NCI-H510A treated with DMSO at 0.1 percent for 48 hours (cell line): ENCODE measurements at places on chromosomes 1 and 21.
A peak's percentile ranks its signal among the peaks of the same experiment; 100 is the strongest.

- no peak for DNase-seq
Observed at GRCh38 chr1:24739241-24739640, 6.0 kb upstream of the CLIC4 start.

DNA sequence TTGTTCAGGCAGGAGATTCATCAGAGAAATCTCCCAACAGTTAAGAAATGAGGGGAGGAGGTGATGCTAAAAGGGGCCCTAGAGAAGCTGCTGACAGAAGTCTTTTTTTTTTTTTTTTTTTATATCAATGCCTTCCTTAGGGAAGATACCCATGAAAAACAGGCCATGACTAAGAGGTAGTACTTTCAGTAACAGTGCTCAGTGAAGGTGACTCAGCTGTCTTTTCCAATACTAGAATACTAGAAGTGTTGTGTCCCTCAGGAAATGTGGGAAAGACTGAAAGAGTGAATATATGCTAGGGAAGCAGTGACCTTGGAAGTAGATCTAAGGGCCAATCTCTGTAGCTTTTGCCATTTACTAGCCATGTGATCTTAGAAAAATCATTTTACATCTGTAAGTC lies 52.4 kb upstream of the SLFNL1 start:
- DNase-seq = no peak

DNA sequence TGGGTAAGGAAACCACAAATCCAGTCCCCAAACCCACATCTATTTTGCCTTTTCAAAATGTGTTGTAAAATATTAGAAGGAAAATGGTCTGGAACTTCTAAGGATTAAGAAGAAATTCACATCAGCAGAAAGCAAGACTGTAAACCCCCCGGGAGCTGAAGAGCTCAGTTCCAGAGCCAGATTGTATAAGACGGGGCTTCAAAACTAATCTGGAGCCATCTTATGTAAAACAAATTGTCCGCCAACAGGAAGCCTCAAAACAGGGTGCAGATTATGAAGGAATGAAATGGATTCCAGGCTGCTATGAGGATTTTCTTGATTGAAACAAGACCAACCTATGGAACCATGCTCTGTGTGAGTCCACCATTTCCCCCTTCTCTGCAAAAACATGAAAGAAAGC lies 25.1 kb upstream of the HUNK start:
- no peak for DNase-seq

GRCh38 chr1:26471498-26472319 lies 531 bp upstream of the HMGN2 start:
- peak; percentile 92 for DNase-seq

DNA sequence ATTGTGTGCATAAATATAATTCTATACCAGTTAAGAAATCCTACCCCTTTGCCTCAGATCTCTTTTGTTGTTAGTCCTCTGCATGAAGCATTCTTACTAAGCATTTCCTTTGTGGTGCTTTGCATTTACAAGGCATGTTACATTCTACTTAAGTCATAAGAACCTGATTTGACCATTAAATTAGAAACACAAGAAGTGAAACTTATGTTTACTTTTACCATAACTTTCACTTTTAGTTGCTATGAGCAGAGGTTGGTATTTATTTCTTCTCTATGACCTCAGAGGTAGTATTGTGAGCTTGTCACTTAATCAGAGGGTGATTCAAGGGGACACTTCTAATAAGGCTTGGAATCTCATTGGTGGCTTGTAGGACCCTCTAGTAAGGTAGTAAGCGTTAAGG lies 9.0 kb downstream of the FAM20B start:
- DNase-seq = no peak

- DNase-seq = no peak
Observed at GRCh38 chr1:220241072-220241663, 31.1 kb downstream of the RAB3GAP2 start.

DNA sequence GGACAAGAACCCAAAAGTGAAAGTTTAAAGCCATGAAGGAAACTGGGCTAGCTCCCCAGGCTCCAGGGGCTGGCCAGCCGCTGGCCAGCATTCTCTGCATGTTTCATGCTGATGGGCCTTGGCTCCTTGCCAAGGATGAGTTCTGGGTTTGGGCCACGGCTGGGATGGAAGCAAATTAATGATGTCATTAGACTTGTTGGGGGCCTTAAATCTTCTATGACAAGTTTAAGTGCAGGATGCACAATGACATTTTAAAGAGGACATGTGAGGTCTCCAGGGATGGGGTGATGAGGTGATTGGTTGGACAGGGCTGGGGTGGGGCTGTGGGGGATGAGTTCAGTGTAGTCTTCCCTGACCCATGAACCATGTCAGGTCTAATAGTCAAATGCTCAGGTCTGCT lies 199.6 kb downstream of the TRABD2B start:
- DNase-seq = peak; percentile 52

DNA sequence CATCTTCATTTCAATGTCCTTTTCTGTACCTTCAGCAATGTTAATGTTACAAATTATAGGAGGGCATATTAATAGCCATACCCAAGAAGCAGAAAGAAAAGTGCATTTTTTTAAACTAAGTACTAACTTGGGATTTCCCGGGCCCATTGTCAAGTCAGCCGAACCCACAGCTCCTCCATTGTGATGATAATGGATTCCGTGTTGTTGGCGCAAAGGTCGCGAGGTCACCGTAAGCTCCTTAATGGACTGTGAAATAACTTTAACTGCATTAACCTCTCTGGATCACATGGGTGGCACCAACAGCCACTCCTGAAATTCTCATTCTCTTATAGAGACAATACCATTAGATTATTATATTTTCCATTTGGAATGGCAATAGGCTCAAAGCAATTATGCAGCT lies 250.6 kb upstream of the RRP15 start:
- DNase-seq = no peak

GRCh38 chr1:45753248-45754037 lies 3.0 kb upstream of the IPP start:
- DNase-seq = no peak

DNA sequence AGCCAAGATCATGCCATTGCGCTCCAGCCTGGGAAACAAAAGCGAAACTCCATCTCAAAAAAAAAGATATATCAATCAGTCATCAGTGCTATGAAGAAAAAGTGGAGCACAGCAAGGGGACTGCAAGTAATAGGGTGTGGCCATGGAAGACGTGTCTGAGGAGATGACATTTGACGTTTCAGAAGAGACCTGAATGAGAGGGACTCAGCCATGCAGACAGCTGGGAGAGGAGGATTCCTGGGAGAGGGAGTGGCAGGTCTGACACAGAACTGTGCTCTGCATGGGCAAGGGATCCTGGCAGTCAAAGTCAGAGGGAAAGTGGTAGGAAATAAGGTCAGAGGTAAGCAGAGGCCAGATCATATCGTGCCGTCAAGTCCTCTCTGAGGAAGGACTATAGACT lies 3.3 kb downstream of the LAX1 start:
- no peak for DNase-seq

GRCh38 chr1:218705911-218706893 lies 361.1 kb downstream of the TGFB2 start:
- no peak for DNase-seq

GRCh38 chr1:112395256-112395820 lies 676 bp upstream of the CTTNBP2NL start:
- DNase-seq = peak; percentile 26

- no peak for DNase-seq
Observed at GRCh38 chr21:34148826-34149558, 75.6 kb downstream of the MRPS6 start.

- DNase-seq = no peak
Observed at GRCh38 chr1:245956225-245956624, 550.9 kb downstream of the SMYD3 start.

GRCh38 chr1:181062836-181063428 lies 25.6 kb upstream of the IER5 start:
- no peak for DNase-seq

DNA sequence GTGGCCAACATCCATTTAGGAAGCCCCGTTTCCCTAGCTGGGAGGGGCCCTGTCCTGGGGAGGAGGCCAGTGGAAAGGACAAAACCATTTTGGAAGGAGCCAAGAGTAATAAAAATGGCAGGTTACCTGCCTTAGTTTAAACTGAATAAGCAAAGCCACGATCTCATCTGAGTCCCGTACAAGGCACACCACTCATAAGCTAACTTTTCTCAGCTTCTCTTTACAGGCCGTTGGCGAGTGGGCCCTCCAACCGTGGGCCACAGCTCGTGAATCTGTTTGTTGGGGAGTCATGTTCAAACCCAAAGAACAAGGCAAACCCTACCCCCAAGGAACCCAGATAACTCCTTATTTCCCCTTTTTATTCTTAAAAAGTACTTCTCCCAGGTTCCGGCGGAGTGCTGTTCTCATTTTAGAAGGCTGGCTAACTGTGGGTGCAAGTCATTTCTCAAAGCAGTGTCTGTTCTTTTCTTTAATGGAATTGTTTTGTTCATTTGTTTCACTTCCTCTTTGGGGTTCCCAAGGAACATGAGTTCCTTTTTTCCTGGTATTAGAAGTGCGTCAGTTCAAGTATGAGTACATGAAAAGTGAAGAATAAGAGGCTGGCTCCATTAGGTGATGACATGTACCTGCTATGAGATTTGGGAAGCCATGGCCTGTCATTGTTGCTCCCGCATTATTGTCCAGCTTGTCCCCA lies 89.0 kb downstream of the PSMG1 start:
- no peak for DNase-seq

DNA sequence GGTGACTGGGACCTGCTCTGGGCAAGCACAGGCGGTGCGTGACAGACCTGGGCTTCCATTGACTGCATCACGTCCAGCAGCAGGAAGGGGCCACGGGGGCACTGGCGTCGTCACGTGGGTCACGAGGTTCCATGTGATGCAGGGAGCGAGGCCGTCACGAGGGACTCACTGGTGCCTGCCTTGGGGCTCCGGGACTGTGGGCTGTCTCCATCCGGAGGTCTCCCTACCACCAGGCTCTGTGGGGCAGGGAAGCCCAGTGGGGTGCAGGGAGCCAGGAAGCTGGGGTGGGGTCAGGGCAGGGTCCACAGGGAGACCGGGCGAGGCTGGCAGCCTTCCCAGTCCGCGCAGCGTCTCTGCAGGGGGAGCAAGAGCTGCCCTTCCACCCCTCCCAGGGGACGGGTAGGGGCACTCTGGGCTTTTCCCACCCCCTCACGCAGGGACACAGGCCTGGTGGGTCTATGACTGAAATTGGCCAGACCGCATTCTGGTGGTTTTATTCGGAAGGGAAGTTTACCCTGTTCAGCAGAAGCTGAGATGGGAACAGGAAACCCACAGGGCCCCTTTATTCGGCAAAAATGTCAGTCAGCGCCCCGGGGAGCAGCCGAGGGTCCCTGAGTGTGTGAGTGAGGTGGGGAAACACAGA lies 416 bp upstream of the TNFRSF14 start:
- DNase-seq = no peak

DNA sequence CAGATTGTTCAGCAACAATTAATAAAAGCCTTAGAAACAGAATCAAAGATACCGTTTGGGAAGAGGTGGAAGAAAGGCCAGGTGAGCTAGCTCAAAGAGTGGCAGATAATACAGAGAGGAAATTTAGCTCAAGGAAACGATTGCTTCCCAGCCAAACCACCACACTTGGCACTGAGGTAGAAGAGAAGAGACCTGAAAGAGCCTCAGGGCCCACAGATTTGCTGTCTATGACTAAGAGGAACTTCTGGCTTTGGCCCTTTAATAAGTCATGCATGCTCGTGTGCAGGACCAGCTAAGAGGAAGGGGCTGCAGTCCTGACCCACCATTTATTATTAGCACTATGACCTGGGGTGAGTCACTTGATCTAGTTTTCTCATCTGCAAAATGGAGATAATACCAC lies 72.8 kb upstream of the BCL10 start:
- DNase-seq = no peak

DNA sequence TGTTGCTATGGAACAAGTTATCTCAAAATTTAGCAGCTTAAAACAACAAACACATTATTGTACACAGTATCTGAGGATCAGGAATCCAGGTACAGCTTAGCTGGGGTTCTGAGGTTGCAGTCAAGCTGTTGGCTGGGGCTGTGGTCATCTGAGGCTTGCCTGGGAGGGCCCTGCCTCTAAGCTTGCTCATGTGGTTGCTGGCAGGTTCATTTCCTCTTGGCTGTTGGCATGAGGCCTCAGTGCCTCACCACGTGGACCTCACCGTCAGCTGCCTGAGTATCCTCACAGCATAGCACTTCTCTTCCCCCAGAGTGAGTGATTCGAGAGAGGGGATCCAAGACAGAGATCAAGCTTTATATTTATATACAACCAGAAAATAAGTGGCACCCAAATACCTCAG lies 18.6 kb downstream of the NTPCR start:
- DNase-seq = no peak

- no peak for DNase-seq
Observed at GRCh38 chr1:183262628-183263200, 76.7 kb downstream of the LAMC2 start.

DNA sequence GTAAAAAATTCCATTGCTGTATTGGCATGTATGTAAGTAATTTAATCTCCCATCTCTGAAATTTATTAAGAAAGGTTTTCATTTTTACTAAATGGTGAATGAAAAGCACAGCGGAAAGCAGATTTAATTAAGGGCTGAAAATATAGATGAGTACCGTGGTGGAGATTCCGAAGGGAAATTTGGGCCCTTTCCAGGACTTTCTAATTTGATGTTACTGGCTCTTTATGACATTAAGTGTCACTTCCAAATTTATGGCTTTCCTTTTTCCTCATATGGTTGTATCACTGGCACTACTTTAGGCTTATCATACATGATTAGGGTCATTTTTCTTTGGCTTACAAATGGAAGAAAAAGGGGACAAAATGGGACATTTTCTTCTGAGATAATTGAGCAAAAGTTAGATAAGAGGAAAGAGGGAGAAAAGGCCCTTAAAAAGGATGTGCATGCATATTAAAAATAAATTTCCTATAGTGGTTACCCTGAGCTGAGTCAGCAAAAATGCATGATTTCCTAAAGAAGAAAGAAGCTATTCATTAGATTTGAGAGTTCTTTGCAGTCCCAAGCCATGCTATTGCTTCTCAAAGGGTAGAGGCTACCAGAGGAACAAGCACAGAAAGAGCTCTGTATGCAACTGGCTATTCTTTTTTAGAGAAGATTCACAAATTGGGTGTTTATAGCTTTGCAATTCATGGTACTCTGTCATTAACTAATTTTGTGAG lies 74.9 kb upstream of the CNIH3 start:
- no peak for DNase-seq

- no peak for DNase-seq
Observed at GRCh38 chr1:38418195-38419030, 371.8 kb upstream of the POU3F1 start.

DNA sequence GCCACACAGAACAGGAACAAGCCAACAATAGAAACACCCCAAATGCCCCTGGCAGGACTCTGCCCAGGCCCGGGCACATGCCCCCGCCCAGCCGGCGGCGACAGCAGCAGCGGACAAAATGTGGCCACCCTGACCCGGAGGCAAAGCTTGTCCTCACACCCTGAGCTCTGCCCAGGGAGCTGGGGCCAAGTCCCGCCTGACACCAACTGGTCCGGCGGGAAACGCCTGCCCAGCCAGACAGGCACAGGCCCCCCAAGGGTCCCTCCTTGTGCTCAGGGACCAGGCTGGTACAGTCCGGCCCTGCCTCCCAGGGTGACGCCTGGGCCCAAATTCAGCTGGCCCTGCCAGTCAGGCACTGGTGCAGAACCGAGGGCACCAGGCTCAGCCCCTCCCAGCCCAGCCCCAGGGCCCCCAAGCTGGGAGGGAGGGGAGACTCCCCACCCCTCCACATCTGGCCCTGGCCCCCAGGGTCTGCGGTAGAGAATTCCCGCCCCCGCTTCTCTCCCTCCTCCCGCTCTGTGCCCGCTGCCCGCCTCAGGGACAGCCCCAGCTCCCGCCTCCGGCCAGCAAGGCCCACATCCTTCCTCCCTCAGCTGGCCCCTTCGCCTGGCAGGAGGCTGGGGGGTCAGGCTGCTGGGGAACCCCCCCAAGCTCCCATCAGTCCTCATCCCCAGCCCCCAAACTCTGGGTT lies 2.0 kb downstream of the AHDC1 start:
- DNase-seq = no peak
